ENCODE measurements at places on chromosomes 4 and X. TPM values are rescaled to one million over a fixed set of nuclear protein-coding genes. Genes with fewer than 3 reads are reported as not detected.

DNA sequence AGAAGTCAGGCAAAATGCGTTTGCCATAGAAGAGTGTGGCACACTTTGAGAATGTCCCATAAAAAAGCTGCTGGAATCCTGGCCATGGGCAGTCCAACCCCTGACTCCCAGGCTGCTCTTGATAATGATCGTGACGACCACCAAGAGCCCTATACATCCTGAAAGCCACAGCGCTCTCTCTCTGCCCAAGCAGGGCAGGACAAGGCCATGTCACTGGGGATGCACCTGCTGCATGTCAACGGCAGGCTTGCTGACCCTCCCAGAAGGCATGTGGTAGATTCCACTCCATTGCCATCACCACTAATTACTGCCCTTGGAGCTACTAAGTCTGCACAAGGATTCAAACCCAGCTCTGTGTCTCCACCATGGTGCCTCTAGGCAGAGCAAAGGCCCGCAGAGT is 144.5 kb downstream of the EVC2 start:
- DNase-seq = no peak

DNA sequence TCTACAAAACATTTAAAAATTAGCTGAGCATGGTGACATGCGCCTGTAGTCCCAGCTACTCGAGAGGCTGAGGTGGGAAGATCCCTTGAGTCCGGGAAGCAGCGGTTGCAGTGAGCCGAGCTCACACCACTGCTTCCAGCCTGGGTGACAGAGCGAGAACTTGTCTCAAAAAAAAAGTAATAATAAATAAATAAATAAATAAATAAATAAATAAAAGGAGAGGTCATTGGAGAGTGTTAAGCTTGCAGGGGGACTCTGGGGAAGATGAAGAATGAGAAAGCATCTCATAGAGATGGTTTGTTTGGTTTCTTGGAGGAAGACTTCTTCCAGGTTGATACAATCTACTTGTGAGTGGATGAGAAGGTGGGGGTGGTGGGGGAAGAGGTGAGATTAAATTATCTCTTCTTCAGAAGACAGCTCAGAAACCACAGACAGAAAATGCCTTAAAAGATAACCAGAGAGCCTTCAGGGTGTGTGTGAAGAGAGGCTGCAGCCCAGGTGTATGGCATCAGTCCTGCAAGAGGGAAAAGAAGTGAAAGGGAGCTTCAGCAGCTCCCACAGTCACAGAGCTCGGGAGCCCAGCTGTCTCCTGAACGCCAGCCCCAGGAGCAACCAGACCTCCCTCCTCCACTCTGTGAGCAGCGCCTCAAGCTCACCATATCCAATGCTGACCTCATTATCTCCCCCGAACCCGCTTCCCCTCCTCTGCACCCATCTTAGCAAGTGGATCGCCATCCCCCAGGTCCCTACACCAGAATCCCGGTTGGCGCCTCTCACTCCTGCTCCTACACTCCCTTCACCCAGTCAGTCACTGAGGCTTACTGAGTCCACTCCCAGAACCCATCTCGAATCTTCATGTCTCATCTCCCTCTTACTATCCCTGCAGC is 48.2 kb downstream of the RBM47 start:
- DNase-seq = no peak

GRCh38 chrX:130857207-130857606 is 45.8 kb downstream of the ENOX2 start:
- no peak for DNase-seq

- DNase-seq = peak; percentile 17
Measured at GRCh38 chr4:127414951-127415606, 217.7 kb upstream of the INTU start.

GRCh38 chr4:124573056-124573455 is 139.5 kb downstream of the ANKRD50 start:
- no peak for DNase-seq

DNA sequence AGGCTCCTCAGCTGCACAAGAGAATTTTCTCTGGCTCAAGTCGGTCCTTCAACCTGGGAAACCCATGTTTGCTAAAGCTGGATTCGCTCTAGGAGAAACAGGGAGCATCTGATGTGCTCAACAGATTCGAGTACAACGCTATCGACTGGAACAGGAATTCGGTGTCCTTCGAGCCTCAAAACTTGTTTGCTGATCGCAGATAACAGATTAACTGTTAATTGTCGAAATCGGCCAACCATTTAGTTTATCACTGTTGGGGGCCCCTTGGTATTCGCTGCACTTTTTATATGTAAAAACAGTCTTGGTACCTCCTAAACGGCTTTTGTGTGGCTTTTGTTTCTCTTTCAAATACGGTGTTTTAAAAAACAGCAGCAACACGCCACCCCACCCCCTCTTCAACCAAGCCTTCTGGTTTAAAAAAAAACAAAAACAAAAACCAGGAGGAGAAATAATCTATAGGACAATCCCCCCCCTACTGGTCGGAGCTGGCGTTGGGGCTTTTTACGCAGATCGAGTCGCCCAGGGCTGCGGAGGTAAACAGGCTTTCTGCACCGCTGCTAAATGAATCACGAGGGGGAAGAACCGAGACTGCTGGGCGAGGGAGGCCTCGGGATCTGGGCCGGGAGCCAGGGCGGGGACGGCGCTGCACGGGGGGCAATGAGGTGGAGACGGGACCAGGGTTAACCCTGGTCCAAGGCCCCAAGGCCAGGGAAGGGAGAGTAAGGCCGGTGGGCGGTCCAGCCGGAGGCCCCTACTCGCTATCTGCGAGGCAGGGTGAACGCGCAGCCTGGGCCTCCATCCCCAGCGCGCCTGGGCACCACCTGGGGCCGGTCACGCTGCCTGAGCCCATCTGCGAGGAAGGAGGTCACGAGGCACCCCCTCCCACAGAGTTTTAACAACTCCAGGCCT is 71.7 kb upstream of the BCOR start:
- no peak for DNase-seq

The GLOD5 gene
- not detected for total RNA-seq

The ZNF718 gene
- 2.4 TPM for total RNA-seq
